Ammon's horn (tissue), 1 donor: ENCODE measurements at places on chromosomes 1 and 21.

- DNase-seq, result no peak
Observed at GRCh38 chr1:177137814-177138213, 26.7 kb downstream of the ASTN1 start.

- DNase-seq, result no peak
Observed at GRCh38 chr1:179058487-179059483, 23.1 kb upstream of the TOR3A start.

DNA sequence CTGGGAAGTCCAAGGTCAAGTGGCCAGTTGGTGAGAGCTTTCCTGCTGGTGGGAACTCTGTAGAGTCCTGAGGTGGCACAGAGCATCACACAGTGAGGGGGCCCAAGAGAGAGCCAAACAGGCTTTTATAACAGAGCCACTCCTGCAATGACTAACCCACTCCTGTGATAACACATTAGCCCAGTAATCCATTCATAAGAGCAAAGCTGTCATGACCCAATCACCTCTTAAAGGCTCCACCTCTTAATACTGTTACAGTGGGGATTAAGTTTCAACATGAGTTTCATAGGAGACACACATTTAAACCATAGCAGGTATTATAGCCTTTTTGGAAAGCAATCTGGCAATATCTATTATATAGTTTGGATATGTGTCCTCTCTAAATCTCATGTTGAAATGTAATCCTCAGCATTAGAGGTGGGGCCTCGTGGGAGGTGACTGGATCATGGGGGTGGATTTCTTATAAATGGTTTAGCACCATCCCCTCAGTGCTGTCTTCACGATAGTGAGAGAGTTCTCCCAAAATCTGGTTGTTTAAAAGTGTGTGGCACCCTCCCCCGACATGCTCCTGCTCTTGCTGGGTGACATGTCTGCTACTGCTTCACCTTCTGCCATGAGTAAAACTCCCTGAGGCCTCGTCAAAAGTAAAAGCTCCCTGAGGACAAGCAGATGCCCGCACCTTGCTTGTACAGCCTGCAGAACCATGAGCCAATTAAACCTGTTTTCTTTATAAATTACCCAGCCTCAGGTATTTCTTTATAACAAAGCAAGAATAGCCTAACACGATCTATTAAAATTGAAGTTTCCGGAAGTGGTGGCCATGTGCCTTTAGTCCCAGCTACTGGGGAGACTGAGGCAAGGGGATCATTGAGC lies 64.5 kb downstream of the CD58 start:
- DNase-seq, result no peak

GRCh38 chr1:233097959-233098580 lies 147.7 kb downstream of the NTPCR start:
- DNase-seq, result no peak

DNA sequence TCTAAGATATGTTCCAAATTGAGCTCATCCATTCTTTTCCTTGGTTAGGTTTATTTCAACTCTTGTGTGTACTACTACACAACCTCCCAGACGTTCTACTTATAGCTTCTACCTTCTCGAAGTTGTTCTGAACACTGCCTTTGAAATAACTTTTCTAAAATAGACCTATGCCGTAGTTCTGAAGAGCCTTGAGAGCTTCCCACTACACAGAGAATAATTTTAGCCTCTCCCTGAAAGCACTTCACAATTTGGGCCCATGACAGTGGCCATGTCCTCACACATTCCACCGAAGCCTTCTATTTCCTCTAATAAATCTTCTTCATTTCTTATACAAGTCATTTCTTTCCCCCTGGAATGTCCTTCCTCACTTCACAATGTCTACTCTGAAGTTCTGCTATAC lies 62.2 kb downstream of the CRB1 start:
- no peak for DNase-seq

GRCh38 chr1:164709541-164710278 lies 150.7 kb downstream of the PBX1 start:
- no peak for DNase-seq

DNA sequence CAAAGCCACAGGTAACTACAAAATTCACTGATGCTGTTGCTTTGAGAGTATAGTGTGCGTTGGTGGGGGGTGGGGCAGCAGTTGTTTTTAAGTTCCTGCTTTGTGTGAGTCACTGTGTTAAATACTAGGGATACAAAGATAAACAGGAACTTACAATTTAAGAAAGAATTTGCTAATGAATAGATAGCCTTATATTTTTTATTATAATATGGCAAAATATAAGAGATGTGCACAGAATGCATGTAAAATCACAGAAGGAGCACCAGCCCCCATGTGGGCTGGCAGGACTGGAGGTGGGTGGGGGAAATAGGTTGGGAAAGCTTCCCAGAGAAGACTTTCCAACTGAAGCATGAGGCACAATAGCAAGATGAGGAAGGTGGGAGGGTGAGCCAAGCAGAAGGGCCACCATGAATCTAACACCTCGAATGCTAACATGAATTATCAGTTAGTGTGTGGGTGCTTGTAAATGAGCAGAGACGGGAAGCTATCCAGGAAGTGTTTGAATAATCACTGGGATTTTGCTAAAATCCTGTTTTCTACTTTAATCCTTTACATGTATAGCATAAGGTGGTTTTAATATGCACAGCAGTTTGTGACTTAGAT lies 57.0 kb upstream of the RAVER2 start:
- DNase-seq, result peak; percentile 72

- DNase-seq, result peak; percentile 48
Observed at GRCh38 chr1:46533179-46533864, 18.1 kb downstream of the KNCN start.

- no peak for DNase-seq
Observed at GRCh38 chr1:65330021-65330420, 20.7 kb downstream of the DNAJC6 start.

DNA sequence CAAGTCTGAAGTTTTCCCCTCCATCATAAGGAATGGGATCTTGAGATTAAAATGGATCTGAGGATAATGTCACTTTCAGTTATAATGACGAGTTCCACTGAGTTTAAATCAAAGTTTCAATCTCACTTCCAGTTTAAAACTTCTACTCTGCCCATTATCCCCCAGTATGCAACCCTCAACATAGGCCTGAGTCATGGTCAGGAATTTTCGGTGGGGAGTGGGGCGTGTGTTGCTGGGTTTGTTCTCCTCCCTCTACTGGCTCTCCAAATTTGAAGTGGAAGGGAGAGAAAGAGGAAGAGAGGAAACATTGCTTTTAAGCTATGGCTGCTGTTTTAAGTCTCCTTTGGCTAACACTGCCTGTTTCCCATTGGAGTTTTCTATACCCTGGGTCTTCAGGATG lies 152.9 kb downstream of the TM2D1 start:
- DNase-seq, result no peak

DNA sequence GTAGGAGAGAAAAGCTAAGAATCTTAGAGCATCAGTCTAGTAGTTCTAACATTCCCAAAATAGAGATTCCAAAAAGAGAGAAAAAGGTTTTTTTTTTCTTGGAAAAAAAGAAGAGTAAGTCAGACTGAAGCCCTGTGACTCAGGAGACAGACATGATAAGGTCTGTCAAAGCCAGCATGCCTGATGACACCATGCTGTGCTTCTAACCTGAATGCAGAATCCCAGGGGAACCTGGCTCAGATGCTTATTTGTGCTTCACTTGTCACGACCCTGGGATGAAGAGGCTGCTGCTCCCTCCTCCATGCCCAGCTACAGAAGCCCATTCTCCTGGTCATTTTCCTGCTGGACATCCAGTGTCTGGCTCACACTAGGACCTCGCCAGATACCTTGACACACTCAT lies 44.3 kb downstream of the ERICH3 start:
- DNase-seq, result no peak

DNA sequence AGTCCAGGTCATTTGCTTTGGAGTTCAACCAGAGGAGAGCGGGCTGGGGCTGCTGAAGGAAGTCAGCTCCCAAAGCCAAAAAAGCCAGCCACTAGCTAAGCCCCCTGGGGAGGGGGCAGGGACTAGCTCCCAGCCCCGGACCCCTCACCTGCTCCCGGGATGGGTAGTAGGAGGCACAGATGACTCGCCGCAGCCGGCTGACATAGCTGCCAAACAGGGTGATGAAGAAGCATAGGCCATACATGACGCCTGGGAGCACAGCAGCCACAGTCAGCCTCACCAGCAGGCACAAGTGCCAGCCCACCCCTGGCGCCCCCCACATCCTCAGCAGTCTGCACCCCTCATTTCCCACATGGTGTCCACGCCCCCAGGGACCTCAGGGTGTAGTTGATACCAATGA lies 7.4 kb downstream of the DCST2 start:
- no peak for DNase-seq

DNA sequence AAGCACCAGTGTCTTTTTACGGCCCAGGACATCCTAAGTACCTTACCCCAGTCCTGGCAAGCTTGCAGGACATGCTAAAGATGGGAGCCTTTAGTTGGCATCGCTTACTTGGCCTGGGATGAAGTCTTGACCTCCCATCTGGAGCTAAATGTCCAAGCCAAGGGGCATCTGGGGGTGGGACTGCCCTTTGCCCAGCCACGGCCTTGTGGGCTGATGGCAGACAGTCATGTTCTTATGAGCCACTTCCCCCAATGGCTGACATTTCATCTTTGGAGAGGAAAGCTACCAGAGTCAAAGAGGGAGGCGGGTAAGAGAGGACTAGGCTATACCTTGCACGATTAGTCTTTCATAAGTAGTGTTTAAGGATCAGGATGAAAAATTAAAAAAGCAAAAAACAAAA lies 32.2 kb downstream of the OPTC start:
- DNase-seq, result no peak

GRCh38 chr21:44994047-44994694 lies 54.3 kb downstream of the SLX9 start:
- no peak for DNase-seq

GRCh38 chr1:207056673-207057072 lies 3.6 kb downstream of the PFKFB2 start:
- no peak for DNase-seq

DNA sequence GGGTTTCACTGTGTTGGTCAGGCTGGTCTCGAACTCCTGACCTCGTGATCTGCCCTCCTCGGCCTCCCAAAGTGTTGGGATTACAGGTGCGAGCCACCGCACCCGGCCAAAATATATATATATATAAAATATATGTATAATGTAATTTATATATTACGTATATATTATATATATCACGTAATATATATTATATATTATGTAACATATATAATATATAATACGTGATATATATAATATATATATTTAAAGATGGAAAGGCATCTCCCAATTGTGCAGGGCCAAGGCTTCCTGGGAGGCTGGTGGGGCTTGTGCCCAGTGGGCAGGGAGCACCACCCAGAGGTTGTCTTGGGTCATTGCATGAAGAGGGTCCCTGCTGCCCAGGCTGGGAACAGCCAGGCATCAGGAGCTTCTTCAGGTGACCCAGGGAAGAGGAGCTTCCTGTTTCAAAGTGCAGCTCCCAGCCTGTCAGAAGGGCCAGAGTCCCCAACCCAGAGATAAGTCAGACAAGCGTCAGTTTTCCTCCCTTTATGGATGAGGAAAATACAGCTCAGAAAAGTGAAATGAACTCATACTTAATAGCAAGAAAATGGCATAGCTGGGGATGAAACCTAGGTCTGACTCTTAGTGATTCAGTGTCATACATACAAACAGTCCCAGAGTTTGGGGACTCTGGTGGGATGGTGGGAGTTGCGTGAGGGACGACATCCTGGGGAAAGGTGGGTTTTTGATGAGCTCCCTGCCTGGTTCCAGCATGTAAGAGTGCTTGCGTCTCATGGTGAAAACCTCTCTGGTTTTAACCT lies 12.0 kb downstream of the UBE2Q1 start:
- peak; percentile 72 for DNase-seq

- DNase-seq, result no peak
Observed at GRCh38 chr1:228748431-228748830, 13.2 kb downstream of the RHOU start.

DNA sequence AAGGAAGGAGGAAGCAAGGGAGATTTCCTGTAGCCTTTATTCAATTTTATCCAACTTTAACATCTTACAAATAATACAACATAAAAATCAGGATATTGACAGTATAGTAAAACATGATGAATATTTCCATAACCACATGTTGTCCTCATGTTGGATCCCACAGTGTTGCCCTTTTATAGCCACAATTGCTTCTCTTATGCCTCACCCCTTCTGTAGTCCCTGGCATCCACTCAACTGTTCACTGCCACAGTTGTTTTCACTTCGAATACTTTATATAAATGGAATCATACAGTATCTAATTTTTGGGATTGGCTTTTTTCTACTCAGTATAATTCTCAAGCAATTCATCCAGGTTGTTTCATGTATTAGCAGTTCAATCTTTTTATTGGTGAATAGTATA lies 44.8 kb downstream of the SRSF11 start:
- DNase-seq, result no peak

DNA sequence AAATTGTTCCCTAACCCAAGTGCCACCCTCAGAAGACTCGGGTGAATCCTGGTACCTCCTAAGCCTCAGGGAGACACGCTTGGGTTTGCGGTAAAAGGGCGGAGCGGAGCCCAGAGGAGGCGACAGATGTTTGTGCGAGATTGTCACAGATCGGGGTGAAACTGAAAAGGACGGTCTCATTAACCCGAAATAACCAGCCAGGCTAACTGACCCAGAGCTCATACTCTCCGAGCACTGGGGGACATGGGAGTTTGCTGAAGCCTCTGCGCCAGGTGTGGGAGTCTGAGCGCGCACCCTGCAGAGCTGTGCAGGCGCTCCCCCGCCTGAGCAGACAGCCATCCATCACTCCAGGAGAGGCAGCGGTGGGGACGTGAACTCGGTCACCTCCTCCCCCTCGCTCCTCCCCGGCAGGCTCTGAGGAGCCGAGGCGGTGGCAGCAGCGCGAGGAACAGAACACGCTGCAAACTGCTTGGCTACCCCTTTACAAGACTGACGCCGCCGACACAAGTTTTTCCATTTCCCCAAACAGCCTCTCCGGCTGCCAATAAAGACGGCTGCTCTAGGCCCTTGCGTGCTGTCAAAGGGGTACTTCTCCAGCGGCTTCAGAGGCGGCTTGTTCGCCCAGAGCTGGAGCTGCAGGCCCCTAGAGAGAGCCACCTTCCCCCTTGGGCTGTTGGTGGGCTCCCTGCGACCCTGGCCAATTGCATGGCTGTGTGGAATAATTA lies 43.5 kb downstream of the RRAGC start:
- peak; percentile 20 for DNase-seq

DNA sequence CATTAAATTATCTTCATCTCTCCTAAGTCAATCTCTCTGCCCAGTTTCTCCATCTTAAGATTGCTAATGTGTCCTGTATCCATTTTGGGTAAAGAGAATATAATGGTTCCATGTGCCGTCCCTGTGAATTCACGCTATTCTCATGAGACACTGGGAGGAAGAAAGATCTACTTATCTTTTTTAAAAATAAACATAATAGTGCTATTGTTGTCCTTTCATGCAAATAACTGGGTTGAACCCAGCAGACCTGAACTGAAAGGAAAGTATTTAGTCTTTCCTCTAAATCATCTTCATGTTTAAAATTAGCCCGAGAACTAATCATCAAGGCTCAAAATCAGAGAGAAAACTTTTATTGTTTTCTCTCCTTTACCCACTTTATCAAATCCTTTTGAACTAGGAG lies 22.4 kb downstream of the SLAMF1 start:
- no peak for DNase-seq

GRCh38 chr1:183841550-183841949 lies 36.6 kb downstream of the RGL1 start:
- no peak for DNase-seq

DNA sequence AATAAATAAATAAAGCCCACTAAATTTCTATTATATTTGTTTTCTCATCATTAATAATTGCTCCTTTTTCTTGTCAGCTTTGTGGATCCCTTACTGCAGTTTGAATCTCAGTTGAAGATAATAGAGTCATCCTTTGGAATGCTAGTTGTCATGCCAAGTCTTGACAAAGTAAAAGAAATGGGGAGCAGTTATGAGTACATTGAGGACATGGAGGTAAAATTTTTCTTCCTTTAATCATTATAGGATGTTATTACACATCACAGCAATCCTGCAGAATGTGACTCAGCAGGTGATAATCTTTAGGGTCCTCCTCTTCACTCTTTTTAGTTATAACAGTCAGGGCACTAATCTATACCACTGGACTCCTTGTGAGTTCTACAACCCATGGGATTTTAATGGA lies 24.1 kb downstream of the MROH9 start:
- no peak for DNase-seq
